GM12864 (cell line): ENCODE measurements at places on chromosomes 5 and 9.
A peak's percentile ranks its signal among the peaks of the same experiment; 100 is the strongest.

DNA sequence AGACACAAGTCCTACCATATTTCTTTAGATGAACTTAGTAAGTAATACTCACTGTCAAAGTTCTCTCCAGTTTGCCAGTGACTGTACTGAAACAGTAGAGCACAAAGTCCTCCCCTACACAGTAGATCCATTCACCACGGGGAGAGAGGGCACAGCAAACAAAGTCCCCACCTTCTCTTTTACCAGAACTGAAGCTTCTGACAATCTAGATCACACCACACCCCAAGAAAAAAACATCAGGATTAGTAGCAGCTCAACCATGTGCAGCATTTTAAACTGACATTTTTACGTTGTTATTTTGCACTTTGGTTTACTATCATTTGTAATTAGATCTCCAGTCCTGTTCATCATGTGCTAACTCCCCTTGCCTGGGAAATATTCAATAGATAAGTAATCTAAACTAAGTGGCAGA lies 23.0 kb downstream of the DNAJA1 start:
- DNase-seq: no peak

DNA sequence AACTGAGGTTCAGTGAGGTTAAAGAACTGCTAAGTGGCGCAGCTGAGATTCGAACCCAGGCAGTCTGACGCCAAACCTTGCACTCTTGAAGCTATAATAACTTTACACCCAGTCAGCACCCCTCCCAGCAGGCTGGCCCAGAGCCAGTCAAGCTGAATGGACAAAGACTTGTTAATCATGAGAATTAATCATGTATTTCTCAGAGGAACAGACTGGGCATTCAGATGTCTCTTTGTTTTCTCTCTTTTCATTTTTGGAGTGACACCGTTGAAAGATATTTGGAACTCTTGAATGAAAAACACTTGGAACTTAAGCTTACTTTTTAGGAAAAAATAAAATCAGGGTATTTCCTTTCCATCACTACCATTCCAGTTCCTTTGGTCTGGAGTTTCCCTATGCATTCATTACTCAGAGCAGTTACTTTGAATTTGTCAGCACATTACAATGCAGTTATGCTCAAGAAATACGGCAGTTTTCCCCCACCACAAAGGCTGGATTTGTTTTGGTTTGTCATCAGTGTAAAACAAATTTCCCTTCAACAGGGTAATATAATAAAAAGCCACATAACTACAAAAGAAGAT lies 22.6 kb upstream of the MAMDC2 start:
- DNase-seq: no peak

- DNase-seq: no peak
These were observed 192.2 kb downstream of the C9orf152 start for GRCh38 chr9:110015759-110016158.

GRCh38 chr5:43771611-43772031 lies 168.6 kb downstream of the NNT start:
- DNase-seq: no peak

GRCh38 chr9:82499337-82499736 lies 510.8 kb downstream of the SPATA31D1 start:
- no peak for DNase-seq

DNA sequence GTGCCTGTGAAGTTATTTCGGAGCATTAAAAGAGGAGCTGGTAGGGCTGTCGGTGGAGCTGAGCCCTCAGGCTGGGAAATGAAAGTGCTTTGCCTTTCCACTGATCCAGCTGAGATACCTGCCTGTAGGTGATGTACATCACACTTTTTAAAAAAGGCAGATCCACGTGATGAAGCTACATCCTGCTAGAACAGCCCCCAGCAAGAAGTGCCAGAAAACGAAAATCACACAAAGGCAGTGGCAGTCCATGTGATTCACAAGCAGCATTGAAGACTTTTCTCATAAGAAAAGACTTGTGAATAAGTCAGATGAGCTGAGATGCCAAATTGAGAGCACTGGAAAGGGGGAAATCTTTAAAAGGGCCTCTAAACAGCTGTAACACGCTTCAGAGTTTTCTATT lies 765.1 kb downstream of the PTPRD start:
- DNase-seq: no peak

- DNase-seq: no peak
These were observed 28.1 kb downstream of the TTC23L start for GRCh38 chr5:34866989-34867471.

DNA sequence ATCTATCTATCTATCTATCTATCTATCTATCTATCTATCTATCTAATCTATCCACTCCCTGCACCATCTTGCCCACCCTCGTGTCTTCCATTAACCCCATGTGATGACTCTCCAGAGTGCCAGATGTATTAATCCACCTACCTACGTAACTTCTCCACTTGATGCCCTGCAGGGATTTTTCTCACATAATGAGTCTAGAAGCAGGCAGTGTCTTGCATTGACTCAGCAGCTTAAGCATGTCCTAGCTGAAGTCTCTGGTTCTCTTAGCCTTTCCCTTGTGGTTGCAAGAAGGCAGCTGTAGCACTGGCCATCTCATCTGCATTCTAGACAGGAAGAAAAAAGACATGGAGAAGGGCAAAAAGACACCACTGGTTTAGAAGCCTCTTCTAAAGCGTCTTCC lies 96.7 kb upstream of the ALDH1B1 start:
- no peak for DNase-seq

DNA sequence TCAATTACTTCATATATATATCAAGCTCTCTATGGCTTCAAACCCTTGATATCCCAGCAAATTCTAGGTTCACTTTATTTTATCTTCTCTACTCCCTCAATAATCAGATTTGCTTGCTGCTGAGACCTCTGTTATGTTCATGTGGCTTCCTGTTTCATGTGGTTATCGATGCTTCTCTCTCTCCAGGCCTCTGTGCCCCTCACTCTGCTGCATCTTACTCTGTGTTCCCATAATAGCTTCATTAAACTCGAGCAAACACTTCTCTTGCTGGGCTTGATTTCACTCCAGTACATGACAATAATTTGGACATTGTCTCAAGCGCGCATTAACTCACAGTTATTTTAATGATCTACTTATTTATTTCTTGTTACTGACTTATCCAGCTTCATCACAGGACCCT lies 798.8 kb downstream of the CDH9 start:
- DNase-seq: no peak

GRCh38 chr9:115743709-115744605 lies 409.6 kb upstream of the PAPPA start:
- DNase-seq: no peak

- no peak for DNase-seq
These were observed 316.6 kb upstream of the RIOK2 start for GRCh38 chr5:97499605-97500004.

GRCh38 chr9:20330688-20331087 lies 291.6 kb downstream of the MLLT3 start:
- no peak for DNase-seq

DNA sequence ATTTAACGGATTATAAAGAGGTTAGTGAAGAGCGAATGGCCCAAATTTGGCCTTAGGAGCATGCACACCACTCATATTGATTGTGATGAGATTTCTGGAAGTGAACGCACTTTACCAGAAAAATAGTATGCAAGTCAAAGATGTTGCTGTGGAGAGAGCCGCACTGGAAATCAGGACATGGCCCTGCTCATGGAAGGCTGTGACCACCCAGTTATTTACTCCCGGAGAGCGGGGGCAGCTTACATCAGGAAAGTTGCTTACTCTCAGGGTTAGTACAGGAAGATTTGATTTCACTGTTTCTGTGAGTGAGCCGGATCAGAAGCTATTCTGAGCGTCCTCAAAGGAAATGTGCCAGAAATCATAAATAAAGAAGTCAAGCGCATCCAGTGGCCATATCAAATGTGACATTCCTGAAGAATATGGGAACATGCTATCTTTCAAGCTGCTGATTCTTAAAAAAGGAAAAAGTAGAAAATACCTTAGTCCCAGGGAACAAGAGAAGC lies 42.9 kb upstream of the STRBP start:
- no peak for DNase-seq

DNA sequence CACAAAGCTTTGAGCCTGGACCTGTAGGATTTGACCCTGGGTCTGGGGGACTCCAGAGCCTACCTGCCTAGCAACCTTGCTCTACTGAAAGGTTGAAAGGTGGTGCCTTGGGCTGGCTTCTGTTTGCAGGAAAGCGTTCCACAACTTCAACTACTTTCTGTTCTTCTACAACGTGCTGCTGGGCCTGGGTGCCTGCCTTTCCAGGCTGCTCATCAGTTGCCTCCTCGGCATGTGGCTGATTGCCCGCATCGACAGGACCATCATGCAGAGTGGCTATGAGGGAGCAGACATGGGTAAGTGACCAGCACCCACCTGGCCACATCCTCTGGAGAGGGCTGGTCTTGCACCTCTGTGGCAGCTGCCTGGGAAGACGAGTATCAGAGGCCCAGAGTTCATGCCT lies 13.6 kb upstream of the CCDC180 start:
- no peak for DNase-seq

GRCh38 chr5:132557478-132558172 lies 848 bp downstream of the RAD50 start:
- DNase-seq: peak; percentile 36

DNA sequence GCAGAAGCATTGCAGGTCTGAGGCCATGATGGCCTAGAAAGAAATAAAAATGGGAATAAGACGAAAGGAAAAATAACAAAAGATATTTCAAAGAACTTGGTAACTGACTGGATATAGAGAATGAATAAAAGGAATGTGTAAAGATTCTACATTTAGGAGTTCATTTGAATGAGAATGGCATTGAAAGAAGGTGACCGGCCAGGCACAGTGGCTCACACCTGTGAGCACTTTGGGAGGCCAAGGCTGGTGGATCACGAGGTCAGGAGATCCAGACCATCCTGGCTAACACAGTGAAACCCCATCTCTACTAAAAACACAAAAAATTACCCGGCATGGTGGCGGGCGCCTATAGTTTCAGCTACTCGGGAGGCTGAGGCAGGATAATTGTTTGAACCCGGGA lies 8.6 kb downstream of the ZBTB26 start:
- no peak for DNase-seq

DNA sequence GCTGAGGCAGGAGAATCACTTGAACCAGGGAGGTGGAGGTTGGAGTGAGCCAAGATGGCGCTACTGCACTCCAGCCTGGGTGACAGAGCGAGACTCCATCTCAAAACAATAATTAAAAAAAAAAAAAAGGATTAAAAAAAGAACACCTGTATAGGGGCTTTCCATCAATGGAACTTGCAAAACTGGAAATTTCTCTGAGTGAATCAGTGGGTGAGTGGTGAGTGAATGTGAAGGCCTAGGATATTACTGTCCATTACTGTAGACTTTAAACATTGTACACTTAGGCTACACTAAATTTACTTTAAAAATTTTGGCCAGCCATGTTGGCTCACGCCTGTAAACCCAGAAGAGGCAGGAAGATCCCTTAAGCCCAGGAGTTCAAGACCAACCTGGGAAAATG lies 5.7 kb upstream of the RARS1 start:
- no peak for DNase-seq

- no peak for DNase-seq
These were observed 1.3 kb upstream of the EXOSC2 start for GRCh38 chr9:130692321-130692720.
